ENCODE measurements at places on chromosomes 12 and 14.
A peak's percentile ranks its signal among the peaks of the same experiment; 100 is the strongest.

DNA sequence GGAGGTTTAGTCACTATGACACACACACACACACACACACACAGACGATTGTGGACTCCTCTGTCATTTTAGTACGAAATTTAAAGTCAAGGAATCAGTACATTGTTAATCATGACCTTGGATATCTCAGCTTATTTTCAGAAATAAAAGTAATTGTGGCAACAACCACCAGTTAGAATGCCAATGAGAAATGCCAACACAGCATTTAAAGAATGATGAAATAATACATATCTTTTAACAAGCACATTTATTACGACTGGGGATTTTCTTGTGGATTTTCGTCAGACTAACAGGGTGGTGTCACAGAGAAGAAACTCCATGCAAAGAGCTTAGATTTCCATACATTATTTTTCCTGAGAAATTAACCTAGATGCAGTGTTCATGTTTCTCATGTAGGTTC is 1289.4 kb downstream of the AACS start:
- no peak for DNase-seq

GRCh38 chr14:46819117-46819516 is 167.5 kb upstream of the RPL10L start:
- no peak for DNase-seq

DNA sequence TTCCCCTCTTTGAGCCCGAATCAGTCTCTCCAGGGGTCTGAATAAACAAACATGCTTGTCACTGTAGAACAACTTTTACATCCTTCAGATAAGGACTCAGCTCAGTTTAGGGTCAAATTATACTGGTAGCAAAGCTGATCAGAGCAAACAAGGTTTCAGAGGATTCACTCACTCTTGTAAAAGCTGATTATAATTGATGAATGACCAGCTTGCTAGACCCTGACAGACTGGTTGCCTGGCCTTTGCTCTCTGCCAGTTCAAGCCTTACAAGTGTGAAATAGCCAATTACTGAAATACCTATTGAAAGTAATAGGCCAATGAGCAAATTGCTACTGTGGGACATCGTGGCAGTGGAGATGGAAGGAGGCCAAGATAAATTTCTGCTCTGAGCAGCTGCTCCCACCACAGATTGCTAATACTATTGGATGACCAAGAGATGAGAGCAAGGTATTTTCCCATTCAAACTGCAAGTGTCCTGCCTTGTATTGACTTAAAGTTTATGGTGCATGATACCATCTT is 177.6 kb downstream of the PDZRN4 start:
- DNase-seq, result peak; percentile 9

DNA sequence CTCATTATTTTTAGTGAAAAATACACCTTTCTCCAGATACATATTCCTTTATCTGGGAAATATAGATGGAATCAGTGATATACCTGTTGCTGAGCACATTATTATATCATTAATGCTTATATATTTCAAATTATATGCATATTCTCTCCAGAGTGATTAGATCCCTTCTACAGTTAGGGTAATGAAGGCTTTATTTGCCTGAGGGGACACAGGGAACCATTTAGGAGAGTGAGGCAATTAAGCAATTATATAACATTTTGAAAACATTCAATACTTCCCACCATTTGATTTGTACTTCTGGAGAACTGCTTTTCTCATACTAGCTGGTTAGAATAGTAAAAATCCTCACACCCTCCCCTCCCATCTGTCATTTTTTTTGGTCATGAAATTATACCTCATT is 212.8 kb upstream of the NOVA1 start:
- DNase-seq, result no peak

DNA sequence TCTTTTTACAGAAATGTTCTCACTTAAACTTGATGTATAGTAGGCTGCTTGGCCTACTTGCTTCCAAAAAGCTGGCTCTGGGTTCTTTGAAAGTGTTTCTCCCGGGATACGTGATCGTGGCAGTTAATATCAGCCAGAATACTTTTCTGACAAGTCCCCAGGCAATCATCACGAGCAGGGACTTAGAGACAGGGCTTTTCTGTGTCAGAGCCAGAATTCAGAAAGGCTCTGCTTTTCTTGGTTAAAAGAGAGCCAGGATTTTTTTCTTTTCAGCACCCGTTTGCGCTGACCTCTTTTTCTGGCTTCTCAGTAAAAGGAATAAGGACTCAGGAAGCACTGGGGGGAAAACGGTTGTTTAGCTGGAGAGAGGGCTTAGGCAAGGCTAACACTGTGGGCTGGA is 57.8 kb upstream of the ARHGAP5 start:
- DNase-seq, result no peak

GRCh38 chr14:32985866-32986265 is 47.2 kb downstream of the NPAS3 start:
- no peak for DNase-seq

DNA sequence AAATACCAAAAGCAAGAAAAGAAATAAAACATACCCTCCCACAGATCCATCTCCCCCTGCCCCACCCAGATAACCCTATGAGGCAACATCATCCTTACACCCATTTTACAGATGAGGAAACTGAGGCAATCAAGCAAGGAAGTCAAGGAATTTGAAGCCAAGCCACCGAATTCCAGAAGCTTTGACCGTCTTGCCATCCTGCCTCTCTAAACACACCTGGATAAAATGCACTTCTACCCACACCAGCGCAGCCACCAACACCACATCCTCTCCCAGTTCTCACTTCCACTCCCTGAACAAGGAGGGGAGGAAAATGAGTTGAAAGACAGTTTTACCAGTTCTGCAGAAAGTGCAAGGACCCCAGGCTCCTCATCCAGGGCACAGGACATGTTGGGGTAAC is 13.6 kb downstream of the CMKLR1 start:
- no peak for DNase-seq

DNA sequence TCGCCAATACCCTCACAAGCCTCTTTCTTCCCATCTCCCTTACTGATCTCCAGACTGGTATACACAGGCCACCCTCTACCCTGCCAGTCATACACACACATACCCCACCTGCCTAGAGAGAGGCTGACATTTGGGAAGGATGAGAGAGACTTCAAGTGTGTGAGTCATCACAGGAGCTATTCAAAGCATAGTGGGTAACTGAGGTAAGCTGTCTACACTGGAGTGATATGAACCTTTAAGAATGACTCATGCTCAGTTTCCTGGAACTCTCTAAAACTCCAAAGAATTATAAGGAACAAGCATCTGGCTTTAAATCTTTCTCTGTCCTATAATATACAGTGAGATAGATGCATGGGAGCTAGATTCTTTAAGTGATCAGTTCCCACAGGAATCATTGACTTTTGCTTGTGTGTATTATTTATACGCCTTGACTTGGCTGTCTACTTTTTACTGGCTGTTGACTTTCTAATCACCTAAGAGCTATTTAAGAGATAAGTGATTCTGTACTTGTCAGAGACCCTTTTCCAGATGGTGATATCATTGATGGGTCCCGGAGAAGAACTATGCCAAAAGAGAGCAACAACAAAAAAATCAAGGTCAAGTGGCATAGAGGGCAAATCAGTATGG is 5.8 kb downstream of the IGF1 start:
- DNase-seq, result no peak

- no peak for DNase-seq
Measured at GRCh38 chr14:103001226-103001625, 56.1 kb downstream of the CDC42BPB start.

DNA sequence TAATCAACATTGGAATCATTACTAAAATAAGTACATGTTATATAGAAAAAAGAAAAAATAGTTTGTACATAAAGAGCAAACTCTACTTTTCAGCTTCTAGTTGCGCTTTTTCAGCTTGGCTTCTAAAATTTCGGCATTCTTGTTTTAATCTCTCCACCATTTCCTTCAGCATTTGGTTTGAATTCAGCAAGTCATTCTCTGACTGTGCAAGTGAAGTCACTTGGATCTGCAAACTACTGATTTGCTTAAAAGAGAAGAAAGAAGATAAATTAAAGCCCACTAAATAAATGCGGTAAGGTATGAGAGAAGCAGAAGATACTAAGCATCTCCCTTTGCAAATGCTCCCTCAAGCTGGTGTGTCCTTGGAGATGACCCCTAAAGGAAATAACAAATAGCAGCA is 126.3 kb downstream of the CEP83 start:
- no peak for DNase-seq

DNA sequence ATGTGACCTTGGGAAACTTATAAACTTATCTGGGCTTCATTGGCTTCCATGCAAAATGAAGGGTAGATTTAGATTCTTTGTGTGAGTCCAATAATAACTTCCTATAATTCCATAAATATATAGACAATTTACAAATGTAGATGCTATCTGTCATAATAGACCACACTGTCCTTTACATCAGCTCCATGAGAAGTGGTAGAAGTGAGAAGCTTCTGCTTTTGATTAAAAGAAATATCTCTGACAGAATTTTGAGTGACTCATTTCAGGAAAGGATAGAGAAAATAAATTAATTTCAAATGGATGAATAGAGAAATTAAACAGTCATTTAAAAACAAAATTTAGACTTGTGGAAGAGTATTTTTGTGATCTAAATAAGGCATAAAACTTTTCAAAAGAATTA is 329.7 kb upstream of the ATP2B1 start:
- DNase-seq, result no peak

DNA sequence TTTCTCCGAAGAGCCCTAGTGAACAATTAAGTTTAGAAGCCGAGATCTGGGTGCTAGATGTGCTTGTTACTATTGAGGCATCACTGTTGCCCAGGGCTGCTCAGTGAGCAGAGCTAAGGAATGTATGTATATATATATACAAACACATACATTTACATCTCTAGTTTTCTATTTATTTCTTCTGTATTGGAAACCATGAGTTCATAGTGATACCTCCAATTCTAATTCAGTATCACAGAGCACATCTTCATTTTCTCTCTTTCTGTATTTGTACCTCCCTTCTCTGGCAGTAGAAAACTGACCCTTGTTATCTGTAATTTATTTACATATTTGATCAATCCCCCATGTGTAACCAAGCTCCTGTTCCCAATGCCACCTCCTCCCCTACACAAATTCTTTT is 40.7 kb upstream of the FUT8 start:
- DNase-seq, result no peak

GRCh38 chr14:53528185-53528671 is 375.1 kb upstream of the DDHD1 start:
- DNase-seq, result peak; percentile 59

DNA sequence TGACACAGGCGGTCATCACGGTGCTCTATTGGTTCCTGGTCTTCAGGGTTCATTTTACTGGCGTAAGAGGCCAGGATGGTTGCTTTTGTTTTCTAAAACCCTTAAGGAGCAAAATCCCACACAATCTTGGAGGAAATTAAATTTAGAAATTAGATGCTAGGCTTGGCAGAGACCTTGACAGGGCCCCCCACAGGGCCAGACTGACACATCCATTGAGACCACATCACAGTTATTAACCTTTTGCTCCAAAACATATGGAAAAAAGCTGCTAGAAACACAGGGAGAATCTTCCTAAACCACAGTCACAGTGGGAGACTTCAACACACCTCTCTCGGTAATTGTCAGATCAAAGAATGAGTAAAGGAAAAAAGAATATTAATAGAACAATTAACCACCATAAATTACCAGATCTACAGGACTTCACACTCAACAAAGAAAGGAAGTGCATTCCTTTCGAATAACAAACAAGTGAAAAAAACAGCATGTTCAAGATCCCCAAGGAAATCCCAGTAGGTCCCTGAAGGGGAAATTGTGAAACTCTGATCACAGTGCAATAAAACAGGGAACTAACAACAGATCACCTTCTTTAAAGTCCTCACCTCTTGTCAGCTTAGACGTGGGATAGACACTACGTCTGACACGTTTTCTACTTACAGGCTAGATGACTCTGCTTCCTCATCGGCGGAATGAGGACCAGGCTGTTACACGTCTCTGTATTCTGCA is 40.2 kb upstream of the TMEM179 start:
- no peak for DNase-seq

DNA sequence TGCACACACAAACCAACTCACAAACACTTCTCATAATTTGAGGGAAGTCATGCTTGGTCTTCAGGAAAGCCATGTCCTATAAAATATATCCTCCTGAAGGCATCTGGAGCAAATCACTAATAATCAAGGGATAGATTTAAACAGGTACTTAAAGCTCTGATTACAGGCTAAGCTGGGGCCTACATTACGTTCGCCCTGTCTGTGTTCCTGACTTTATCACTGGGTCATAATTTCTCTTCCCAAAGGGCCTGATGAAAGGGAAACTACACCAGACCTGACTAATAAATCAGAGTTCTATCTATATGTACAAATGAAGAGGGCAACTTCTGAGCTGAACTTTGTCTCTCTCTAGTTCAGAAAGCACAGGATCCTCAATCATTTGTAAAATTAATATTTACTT is 43.9 kb upstream of the RASSF8 start:
- DNase-seq, result no peak

DNA sequence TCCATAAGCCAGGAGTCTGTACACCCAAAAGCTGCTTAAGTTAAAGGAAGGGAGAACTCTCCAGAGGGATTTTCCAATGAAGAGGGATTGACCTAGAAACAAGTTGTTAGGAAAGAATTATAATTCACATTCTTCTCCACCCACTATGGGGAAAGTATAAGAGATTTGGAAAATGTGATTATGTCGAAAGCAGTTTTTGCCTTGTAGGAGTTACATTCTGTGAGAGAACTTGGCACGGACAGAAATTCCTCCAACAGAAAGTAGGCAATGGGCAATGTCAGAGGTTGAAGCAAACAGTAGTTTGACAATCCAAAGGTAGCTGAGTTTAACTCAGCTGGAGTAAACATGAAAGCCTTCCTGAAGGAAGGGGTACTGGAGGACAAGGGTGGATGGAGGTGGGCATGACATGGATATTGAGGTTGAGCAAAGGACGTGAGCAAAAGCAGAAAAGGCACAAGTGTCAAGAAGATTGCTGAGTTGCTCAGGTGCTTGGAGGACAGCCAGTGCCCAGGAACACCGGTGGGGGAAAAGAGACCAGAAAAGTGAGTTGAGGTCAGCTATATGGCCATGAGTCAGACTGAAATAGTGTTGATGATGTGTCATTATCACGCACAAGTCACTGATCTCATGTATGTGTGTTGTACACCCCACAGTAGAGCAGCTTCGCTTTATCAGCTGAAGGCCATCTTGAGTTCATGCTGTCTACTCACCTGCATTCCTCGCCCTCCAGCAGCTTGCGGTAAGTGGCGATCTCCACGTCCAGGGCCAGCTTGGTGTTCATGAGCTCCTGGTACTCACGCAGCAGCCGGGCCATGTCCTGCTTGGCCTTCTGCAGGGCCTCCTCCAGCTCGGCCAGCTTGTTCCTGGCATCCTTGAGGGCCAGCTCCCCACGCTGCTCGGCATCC is 4.0 kb downstream of the KRT5 start:
- DNase-seq, result no peak

GRCh38 chr14:88882236-88882635 is 57.8 kb downstream of the TTC8 start:
- peak; percentile 17 for DNase-seq
